ENCODE measurements at places on chromosomes 11 and 22.

GRCh38 chr11:65640483-65641296 lies 2.8 kb downstream of the SIPA1 start:
- peak; percentile 49 for DNase-seq

DNA sequence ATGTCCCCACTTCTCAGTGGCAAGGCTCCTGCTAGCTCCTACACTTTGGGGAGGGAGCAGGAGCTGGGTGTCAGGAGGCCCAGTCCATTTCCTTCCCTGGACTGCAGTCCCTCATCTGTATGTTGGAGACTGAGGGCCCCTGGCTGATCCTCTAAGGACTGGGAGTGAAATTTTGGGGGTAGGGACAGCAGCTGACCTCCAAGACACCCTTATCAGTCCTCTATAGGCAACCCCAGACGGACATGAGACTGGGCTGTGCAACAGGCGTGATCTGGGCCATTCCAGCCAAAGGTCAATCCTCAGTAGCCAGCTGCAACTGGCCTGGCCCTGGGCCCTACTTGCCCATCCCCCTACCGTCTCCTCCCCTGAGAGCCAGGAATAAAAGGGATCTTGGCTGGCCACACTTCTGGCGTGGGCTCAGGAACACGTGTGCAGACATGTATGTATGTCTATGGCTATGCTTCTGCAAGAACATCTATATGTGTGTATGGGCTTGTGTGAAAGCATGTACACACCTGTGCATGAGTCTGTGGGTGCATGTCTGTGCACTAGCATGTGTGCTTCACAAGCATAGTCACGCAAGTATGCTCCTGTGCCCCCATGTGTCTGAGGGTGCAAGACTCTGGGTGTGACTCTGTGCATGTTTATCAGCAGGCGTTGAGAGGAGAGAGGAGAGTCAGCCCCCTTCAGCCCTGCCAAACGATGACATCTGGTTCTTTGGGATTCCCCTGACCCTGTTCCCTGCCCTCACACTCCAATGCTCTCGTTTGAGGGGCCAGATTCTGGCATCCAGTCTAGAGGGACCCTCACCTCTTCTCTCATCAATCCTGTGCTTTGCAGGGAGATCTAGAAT lies 24.6 kb upstream of the DGAT2 start:
- DNase-seq = no peak

GRCh38 chr11:59559886-59560285 lies 48.5 kb downstream of the OR4D9 start:
- DNase-seq = no peak

DNA sequence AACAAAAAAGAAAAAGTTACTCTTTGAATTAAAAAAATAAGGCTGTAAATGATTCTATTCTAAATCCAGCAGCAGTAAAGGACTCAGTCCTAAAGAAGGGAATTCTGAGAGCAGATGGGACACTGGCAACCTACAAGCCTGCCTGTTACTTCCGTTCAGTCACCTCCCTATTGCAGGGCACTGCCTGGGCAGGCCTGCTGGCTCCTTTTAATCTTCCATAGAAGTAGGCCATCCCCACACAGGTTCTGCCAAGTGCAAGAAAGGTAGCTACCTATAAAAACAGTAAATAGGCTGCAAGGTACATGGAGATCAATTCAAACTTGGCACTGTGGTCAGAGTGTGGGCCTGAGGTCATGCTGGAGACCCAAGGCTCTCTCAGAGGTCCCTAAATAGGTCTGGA lies 136.4 kb downstream of the TRIM44 start:
- DNase-seq = no peak

GRCh38 chr11:96006037-96006436 lies 82.1 kb upstream of the MTMR2 start:
- peak; percentile 91 for DNase-seq

DNA sequence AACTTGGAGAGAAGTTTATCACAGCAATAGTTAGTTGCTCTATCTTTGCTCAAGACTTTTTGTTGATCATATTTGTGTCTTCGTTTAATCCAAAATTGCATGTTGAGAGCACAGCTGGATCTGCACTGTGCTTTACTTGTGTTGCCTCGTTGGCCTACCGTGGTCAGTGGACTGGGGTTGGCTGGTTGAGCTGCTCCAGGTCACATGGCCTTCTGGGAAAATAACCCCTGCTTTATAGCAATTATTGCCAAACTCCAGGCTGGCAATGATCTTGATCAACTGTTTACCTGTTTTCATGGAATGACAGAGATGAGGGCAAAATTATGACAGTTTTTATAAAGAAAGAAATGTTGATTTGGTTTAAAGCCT lies 5.7 kb upstream of the PLET1 start:
- DNase-seq = no peak

- no peak for DNase-seq
Observed at GRCh38 chr22:19167106-19167869, 11.2 kb downstream of the SLC25A1 start.

All from umbilical cord (tissue), 2 donors.